ENCODE measurements at places on chromosomes 6 and 20.

DNA sequence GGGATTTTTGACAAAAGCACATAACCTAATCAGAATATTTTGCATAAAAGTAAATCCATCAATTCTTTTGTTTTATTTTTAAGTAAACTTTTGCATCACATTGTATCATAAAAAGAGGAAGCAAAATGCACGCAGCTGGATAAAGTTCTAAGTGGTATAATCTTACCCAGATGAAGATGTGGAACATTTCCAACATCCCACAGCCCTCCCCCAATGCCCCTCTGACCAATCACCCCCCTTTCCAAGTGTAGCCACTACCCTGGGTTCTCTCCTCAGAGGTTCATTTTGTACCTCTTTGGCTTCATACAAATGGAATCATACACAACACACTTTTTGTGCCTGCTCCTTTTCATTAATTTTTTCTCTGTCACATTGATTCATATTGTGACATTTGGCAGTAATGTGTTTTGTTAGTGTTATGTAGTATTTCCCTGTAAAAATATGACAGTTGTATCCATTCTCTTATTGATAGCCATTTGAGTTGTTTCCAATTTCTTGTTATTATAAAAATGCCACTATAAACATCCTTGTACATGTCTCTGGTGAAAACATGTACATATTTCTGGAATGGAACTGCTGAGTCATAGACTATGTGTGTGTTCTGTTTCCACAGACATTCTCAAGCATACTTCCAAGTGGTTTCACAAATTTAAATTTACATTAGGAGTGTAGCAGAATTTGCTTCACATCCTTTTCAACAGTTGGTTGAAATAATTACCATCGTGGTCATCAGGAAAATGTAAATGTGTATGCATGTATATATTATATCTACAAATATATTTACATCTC, 92.9 kb upstream of the SYNDIG1 start:
- DNase-seq, result no peak

DNA sequence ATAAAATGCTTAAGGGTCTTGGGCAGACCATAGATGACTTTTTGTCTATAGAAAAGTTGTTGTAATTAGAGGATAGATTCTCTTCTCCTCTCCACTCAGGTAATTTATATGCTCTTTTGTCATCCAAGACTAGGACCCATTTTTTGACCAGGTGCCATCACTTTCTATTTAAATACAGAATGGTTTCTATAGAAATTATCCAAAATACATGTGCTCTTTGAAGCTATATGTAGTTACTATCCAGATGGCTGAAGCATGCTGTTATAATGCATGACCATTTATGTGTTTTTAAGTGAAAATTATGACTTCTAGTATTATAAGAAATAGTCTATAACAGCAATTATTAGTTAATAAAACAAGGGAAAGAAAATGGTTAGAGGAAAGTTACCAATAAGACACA, 3.0 kb upstream of the MLIP start:
- no peak for DNase-seq

DNA sequence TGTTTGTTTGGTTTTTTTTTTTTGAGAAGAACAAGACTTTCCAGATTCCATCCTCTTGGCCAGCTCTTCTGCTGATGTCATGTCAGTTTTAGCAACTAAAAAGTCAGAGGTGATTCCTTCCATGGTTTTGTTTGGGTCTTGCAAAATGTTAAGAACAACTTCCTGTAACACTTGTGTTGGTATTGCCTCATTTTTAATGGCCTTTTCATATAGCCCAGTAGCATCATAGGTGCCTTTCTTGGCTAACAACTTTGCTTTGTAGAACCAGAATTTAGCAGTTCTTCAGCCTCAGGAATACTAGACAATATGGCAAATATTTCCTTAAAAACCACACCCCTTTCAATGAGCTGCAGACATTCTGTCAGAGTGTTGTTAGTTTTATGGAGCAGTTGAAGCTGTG, 99.5 kb upstream of the SIRPG start:
- no peak for DNase-seq

DNA sequence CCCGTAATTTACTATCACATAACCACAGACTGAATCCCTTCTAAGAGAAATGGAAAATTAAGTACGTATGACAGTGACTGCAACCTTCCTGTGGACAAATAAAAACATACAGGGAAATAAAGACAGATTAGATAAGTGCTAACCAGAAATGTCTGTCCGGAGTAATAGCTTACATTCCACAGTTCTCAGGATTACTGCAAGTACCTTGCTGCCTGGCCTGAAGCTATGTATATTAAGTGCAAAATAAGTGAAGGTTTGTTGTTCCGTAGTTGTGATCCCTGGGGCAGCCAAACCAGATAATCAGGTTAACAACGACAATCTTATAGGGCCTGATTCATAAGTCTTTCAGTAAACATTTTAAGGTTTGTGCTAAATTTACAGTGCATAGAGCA, 2.8 kb downstream of the NEDD9 start:
- DNase-seq, result no peak

- DNase-seq, result no peak
Measured at GRCh38 chr6:5150551-5151075, 65.5 kb downstream of the PPP1R3G start.

DNA sequence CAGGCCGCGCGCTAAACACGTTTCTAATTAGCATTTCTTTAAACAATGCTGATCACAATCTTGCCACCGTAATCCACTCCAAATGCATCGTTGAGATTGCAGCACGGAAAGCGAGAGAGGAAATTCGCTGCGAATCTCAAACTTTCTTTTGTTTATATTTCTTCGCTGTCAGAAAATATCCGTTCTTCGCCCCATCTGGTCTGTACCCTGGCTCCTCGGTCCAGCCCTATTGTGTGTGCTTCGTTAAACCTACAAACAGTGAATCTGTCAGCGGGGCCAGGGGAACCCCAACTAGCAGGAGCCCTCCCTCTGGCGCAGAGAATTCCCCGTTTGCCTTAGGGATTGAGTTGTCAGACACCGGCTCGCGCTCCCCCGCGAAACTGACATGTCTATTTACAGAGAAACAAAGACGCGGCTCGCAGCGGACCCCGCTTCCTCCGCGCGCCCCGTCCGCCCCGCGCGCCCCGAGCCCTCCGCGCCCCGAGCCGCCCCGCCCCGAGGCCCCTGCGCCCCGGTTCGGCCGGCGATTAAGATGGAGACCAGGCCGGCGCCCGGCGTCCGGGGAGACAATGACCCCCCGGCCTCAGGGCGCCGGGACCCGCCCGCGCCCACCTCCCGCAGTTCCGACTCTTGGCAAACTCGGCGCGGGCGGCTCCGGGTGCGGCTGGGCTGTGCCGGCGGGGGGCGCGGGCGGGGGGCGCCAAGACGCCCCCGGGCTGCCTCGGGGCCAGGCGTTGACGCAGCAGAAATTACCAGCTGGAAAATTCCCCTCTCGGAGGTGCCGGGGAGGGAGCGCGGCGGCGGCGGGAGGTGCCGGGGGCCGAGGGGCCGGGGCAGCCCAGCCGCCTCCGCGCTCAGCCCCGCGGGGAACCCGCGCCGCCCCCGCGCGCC, 874 bp downstream of the ZBTB46 start:
- DNase-seq, result no peak

DNA sequence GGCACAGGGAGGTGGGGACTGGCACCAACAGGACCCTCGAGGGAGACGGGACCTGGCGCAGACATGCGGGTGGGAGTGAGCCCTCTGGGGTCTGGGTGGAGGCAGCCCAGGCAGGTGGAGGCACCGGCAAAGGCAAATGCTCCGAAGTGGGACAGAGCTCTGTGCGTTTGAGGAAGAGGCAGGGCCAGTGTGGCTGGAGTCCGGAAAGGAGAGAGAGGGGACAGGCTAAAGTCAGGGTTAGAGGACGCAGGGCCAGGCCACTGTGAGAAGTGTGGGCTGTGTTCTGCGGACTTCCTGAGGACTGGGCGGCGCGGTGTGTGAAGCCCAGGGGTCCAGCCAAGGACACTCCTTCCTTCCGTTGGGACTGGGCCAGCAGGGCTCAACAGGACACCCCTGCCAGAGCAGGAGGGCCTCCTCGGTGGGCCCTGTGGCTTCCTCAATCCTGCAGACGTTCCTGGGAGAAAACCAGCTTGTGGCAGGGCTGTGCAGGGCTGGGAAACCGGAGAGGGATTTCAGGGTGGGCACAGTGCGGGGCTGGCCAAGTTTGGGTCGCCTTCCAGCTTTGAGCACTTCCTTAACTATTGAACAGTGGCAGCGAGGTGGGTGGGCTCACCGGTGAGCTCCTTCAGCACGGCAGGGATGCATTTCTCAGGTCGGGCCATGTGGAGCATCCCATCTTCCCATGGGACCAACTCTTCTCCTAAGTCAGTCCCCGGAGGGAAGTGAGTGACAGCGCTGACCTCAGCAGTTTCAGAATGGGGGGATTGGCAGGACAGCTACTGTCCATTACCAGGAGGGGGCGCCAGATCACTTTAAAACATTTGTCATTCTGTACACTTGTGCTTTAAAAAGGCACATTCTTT, 22.5 kb downstream of the MOCS3 start:
- no peak for DNase-seq

DNA sequence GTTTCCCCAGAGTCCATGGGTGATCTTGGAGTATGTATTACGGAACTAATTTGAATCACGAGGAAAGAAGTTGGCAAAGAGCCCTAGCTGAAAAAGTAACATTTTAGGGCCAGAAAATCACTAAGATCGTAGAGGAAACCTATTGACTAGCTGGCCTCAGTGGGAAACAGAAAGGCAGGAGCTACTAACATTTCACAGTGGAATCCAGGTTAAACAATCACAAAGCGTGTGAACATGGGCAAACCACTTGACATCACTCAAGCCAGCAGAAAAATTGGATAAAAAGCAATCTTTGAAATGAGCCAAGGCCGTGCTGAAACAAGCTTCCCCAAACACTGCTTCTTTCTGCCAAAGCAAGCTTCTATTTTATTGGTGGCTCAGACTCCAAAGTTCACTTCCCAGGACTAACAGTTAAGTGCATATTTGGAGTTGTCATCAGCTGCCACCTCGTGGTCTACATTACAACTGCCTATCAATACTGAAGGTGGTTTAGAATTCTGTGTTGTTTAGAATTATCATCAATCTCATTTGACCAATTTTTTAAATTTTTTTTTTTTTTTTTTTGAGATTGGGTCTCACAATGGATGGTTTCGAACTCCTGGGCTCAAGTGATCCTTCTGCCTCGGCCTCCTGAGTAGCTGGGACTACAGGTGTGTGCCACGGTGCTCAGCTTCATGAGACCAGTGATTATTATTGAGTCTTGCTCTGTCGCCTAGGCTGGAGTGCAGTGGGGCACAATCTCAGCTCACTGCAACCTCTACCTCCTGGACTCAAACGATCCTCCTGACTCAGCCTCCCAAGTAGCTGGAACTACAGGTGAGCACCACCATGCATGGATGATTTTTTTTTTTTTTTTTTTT, 10.6 kb downstream of the RPS10 start:
- DNase-seq, result peak; percentile 39

GRCh38 chr6:1620504-1621069, 10.9 kb downstream of the FOXC1 start:
- no peak for DNase-seq

DNA sequence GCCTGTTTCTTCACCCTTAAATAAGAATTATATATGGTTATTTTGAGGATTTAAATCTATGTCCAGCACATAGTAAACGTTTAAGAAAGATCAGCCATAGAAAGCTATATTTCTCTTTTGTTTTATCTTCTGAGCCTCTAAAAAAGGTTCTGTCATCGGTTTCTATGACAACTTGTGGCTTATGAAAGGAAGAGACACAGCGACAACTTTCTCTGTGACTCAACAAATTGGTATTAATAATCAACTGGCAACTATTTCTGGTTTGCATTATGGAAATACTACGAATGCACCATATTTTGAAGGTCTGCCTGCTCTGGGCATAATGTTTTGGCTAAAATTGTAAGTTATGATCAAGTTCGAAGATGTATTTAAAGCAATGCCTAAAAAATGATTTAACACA, 751.0 kb downstream of the CD109 start:
- DNase-seq, result no peak

DNA sequence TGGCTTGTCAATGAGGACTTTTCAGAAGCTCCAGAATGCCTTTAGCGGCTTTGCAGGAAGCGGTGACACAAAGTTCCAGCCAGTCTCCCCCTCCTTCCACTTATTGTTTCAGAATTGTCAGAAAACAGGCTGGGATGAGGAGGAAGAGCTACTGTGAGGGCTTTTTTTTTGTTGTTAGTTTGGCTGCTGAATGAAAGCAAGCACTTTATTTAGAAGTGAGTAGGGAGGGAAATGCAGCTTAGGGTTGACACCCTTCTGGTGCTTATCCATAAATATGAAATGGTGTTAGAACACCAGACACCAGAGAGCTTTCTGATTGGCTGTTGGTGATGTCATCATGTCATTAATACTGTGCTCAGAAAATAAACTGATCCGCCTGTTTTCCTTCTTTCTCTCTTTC, 251.5 kb downstream of the SOX4 start:
- DNase-seq, result no peak

DNA sequence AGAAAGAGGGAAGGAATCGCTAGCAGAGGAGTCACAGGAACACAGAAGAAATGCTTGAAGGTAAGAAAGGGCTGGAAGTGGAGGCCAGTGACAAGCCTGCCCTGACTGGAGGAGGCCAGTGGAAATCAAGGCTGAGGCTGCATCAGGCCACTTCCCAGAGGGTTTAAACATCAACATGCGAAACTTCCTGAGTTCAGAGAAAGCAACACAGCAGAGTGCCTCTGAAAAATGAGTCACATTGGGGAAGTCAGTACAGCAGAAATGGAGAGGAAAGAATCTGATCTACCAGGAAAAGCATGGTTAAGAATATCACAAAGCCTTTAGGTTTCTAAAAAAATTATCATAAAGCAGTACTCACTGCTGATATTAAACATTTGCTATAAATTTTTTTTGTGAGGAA, 23.3 kb downstream of the NAPB start:
- DNase-seq, result no peak

DNA sequence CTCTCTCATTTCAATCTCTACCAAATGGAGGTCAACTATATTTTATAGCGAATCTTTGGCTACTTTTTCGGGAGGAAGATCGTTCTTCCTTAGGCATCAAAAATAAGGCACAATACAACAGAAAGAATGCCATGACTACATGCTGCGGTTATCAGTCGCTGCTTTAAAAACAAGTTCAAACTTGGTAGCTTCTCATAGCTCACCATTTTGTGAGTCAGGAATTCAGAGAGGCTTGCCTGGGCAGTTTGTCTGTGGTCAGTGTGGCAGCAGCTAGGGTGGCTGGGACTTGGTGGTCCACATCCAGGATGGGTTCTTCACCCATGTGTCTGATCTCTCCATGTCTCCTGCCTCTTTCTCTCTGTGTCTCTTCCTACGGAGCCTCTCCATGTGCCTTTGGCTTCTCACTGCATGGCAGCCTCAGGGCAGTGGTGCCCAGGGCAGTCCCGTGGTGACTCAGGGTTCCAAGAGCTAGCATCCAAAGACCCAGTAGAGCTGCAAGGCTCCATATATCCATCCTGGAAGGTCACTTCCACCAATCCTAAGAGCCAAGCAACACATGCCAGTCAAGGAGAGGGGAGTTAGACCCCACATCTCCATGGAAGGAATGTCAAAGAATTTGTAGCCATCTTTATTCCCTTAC, 10.4 kb downstream of the SCML4 start:
- no peak for DNase-seq

DNA sequence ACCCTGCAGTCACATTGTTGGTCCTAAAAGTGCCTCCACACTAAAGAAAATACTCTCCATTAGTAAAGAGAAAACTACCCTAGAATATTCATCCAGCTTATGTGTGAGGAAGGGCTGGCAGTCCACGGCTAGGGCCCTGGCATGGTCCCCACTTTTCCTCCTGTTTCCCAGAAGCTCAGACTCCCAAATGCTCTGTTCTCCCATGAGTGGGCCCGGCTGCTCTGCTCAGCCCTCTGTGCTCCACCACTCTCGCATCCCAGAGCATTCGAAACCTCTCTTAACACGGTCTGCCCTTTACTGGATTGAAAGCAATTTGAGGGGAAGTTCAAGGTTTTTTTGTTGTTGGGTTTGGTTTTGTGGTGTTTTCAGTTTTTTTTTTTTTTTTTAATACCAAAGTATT, 61.8 kb downstream of the APCDD1L start:
- no peak for DNase-seq

All from GM12864 (cell line).